Activated T-helper 1 cell treated with anti-CD3 and anti-CD28 coated beads, Interleukin-2, amount 50 U/mL, for 16 hours (primary cell): ENCODE measurements at places on chromosomes 2 and 18.

GRCh38 chr18:13375302-13376255 is 157.0 kb downstream of the LDLRAD4 start:
- peak; percentile 71 for DNase-seq

GRCh38 chr2:188399159-188399558 is 107.5 kb downstream of the GULP1 start:
- no peak for DNase-seq

DNA sequence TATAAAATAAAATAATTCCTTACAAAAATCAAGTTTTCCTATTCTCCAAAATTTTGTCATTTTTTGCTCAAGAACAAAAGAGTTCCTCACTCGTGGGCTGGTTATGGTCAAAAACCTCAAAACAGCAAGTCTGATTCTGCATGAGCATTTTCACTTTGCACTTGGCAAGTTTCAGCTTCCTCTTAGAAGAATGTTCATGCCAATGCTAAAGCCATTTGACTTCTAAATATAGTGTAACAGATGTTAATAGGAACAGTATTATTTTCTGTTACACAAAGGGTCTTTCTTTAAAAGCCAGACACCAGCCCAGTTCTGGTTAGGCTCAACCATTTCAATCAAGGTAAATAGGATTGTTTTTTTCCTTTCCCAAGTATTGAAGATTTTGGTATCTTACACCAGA is 261.3 kb upstream of the CCDC68 start:
- no peak for DNase-seq

GRCh38 chr2:135875491-135876065 is 665 bp downstream of the MCM6 start:
- DNase-seq, result peak; percentile 44
